Stimulated activated CD4-positive, alpha-beta T cell treated with anti-CD3 and anti-CD28 coated beads, Interleukin-1b, Interleukin-23, amount 100 ng/mL, for 1 hour (primary cell): ENCODE measurements at places on chromosomes 5 and 9.

DNA sequence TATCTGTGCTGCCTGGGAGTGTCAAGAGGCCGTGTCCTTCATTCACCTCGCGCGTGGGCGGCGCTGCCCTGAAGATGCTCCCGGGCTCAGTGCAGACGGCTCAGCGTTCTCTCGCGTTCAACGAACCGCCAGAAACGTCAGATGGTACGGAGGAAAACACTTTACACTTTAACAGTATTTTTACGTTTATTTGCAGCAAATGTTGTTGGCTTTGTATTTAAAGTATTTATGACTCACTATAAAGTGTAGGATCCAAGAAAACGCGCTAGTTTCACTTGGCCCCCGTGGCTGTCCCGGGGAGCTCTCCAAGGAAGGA, 544 bp upstream of the ERCC6L2 start:
- DNase-seq: peak; percentile 26

DNA sequence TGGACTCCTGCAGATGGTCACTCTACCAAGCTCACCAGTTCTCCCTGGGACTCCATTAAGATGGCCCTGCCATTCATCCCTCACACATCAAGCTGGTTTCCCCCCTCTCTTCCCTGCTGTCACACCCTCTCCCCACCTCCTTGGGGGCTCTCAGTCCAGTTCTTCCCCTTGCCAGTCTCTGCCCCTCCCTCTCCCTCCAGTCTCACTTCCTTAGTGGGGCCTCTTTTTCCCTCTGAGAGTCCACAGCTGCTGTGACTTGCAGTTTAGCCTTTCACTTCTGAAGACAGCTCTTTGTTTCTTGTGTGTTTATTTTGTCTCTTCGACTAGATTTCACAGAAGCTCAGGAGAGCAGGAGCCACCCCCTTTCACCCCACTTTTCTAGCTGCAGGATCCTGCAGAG, 10.5 kb downstream of the DOCK2 start:
- DNase-seq: no peak

DNA sequence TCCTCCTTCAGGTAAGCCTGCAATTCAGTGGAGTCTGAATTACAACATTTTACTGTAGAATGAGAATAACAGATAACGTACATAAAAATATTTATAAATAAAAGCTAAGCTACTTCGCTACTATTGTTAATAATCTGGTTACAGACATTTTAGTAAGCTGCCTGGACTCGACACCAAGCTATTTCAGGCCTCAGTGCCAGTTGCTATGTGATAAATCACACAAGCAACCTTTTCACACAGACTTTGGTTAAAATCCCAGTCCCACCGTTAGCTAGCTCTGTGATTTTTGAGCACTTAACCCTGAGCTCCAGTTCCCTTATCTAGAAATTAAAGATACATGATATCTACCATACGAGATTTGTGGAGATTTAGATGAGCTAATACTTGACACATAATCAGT, 99.9 kb downstream of the RFK start:
- DNase-seq: no peak

DNA sequence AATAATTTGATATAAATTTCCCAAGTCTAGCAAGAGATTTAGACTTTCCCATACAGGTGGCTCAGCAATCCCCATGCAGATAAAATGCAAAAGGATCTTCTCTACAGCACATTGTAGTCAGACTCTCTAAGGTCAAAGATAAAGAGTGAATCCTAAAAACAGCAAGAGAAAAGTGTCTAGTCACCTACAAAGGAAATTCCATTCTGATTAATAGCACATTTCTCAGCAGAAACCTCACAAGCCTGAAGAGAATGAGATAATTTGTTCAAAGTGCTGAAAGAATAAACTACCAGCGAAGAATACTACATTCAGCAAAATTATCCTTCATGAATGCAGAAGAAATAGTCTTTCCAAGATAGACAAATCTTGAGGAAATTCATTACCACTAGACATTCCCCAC, 493.3 kb downstream of the PRELID2 start:
- no peak for DNase-seq

- DNase-seq: no peak
These were observed 857 bp downstream of the FAM169A start for GRCh38 chr5:74865256-74865803.

- no peak for DNase-seq
These were observed 620 bp upstream of the VPS13A start for GRCh38 chr9:77176686-77177142.

DNA sequence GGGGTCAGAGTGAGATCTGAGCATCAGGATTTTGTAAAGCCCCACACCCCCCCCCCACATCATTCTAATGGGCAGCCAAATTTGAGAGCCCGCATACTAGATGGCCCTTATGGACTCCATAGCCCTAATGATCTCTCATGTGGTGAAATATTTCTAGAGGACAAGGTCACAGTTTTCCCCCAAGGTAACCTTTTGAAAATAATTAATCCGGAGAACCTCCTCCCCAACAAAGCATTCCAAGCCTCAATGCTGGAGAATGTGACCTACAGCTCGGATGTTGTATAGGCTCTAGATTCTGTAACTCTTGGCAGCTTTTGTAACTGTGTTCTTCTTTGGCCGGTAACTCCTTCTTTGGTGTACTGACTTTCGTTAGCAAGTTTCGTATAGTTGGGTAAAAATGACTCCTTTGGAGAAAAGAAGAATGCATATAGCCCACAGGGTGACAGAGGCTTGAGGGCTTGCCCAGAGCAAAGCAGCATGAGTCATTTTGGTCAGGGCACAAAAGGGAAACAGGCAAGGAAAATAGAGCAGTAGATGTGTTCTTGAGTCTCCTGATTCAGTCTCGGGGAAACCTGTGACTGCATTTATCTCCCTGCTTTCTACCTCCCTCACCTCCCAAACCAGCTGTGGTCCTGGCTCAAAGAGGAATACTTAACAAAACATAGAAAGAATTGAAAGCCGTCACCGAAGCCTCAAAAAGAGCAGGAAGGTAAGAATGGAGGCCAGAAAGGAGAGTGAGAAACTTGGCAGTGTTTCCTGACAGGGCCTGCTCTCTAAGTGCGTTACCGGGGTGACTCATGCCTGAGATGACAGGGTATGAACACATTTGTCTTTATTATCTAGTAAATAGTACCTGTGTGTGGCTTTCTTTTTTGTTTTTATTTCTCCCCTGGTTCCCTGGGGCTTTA, 6.6 kb upstream of the XPA start:
- no peak for DNase-seq

GRCh38 chr5:97906135-97906534, 723.1 kb upstream of the RIOK2 start:
- no peak for DNase-seq

DNA sequence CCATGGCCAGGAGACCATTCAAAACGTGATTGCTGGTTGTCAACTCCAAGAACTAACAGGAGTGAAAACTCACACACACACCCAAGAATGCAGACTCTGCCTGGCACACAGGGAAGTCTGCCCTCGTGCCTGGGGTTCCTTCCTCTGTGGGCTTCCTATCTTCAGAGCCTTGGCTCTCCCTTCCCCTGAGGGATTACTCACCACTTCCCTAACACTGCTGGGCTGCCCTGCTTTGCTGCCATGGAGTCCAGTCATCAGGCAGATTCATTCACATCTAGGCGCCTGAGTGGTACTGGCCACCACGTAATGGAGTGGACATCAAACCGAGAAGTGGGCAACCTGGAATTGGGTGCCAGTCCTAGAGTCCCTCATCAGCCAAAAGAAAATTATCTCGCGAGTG, 76.4 kb upstream of the PRSS3 start:
- no peak for DNase-seq

GRCh38 chr9:132943651-132944293, 644 bp downstream of the TSC1 start:
- DNase-seq: no peak

- DNase-seq: no peak
These were observed 9.5 kb downstream of the HK3 start for GRCh38 chr5:176889321-176890280.
